ENCODE measurements at places on chromosomes 6 and 20. TPM values are rescaled to one million over a fixed set of nuclear protein-coding genes. Genes with fewer than 3 reads are reported as not detected.
A peak's percentile ranks its signal among the peaks of the same experiment; 100 is the strongest.

DNA sequence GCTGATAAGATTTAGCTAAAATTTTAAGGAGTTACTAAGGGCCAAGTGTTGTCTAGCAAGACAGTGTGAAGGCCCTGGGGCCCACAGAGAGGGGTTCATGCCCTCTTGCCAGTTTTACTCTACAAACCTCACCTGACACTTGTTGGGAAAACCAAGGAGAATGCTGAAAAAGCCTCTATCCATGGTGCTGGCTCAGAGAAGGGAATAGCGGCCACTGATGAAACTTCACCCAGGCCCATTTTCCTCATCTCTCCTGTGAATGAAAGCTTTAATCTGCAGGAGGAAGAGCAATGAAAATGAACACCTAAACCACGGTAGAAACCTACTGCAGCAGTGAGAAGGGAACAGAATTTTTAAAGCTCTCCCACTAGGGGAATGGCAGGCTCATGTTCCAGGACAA, 317.3 kb upstream of the CNR1 start:
- peak; percentile 10 for DNase-seq

GRCh38 chr20:21719592-21720214, 14.2 kb downstream of the PAX1 start:
- peak; percentile 71 for DNase-seq

DNA sequence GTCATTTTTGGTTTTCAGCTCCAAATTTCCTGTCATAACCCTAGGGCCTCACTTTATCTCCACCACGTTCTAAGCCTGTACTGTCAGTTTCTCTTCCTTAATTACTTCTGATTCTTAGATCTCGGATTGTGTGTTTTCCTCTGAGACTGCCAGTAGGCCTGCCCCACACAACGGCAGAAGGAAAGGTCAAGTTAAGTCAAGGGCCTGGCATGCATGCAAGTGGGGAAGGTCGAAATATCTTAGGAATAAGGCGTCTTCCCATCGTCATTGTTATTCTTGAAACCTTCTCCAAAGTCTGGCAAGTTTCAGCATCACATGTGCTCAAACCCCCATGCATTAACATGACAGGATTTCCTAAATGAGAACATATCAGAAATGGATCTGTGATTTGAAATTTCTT, 203.5 kb upstream of the TSHZ2 start:
- DNase-seq = no peak

GRCh38 chr6:101401171-101401570, 7.7 kb downstream of the GRIK2 start:
- no peak for DNase-seq

DNA sequence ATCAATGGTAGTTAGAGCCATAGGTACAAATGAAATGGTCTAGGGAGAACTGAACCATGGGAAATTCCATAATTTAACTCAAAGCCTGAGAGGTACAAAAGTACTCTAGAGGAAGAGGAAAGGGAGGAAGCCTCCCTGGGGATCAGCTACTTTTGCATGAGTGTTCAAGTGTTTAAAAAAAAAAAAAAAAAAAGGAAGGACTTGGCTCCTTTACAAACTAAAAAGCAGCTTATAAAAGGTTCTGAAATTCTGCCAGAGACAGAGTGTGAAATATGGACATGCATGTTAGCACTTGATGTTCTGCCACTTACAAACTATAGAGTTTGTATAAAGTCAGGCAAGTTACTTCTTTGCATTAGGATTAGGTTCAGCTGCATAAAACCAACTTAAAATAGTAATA, 290.0 kb downstream of the TBC1D7 start:
- no peak for DNase-seq

- no peak for DNase-seq
These were observed 1295.1 kb downstream of the EPHA7 start for GRCh38 chr6:92124200-92124651.

GRCh38 chr20:3862333-3862732, 15.7 kb downstream of the MAVS start:
- DNase-seq = no peak

LY6G6F gene
- not detected for total RNA-seq

PRPF6 gene
- total RNA-seq = 77.0 TPM

TMEM217 gene
- total RNA-seq = 0.09 TPM

CLDN20 gene
- not detected for total RNA-seq

PPP1R3G gene
- 0.36 TPM for total RNA-seq

MUC21 gene
- not detected for total RNA-seq
